Stimulated activated memory B cell treated with anti-CD40 and anti-IgM and Interleukin-4, amounts not matched to agents 10 μg/mL and 1 μg/mL and 100 μg/mL, for 72 hours (primary cell): ENCODE measurements at places on chromosomes 7 and 10.

GRCh38 chr7:113402005-113402404 is 283.7 kb upstream of the SMIM30 start:
- ATAC-seq: no peak

- peak; percentile 37 for ATAC-seq
Measured at GRCh38 chr7:101608772-101609713, 20.1 kb downstream of the MYL10 start.

DNA sequence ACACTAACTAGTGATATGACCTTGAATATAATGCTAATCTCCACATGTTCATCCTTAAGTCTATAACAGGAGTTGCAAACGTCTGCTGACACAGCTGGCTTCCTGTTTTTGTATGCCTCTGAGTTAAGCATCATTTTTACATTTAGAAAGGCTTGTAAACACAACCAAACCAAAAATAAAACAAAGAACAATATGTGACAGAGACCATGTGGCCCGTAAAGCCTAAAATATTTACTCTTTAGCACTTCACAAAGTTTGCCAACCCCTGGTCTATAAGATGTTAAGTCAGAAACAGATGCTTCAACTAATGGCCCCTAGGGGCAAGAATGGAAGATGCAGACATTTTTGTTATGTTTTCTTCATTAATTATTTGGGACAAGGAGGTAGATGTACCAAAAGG is 109.3 kb downstream of the CPEB3 start:
- no peak for ATAC-seq

- ATAC-seq: no peak
Measured at GRCh38 chr7:41641011-41641664, 61.8 kb downstream of the INHBA start.
